ENCODE measurements at places on chromosomes 3 and 15. TPM values are rescaled to one million over a fixed set of nuclear protein-coding genes. Genes with fewer than 3 reads are reported as not detected.

COLQ gene
- 3.2 TPM for total RNA-seq

ZSCAN29 gene
- total RNA-seq = 19.1 TPM

ARHGEF3 gene
- total RNA-seq = 13.9 TPM

SSUH2 gene
- 0.14 TPM for total RNA-seq

SCN5A gene
- total RNA-seq = 5.4 TPM

TICRR gene
- total RNA-seq = not detected

NMNAT3 gene
- total RNA-seq = 3.0 TPM

FHIT gene
- total RNA-seq = 2.0 TPM

CA12 gene
- 26.8 TPM for total RNA-seq

WDR93 gene
- not detected for total RNA-seq

COPS2 gene
- total RNA-seq = 31.3 TPM

SCG5 gene
- 2.4 TPM for total RNA-seq

SLC9C1 gene
- total RNA-seq = not detected

LIPH gene
- 4.5 TPM for total RNA-seq

MASP1 gene
- 1.9 TPM for total RNA-seq

HACD2 gene
- total RNA-seq = 22.6 TPM

LCTL gene
- total RNA-seq = not detected

SNTN gene
- not detected for total RNA-seq

ST3GAL6 gene
- total RNA-seq = 12.0 TPM

SKOR1 gene
- total RNA-seq = 0.78 TPM

CHRM5 gene
- total RNA-seq = not detected

HGD gene
- not detected for total RNA-seq

STOML1 gene
- total RNA-seq = 37.9 TPM

SLC33A1 gene
- 27.3 TPM for total RNA-seq

CXCR6 gene
- 4.9 TPM for total RNA-seq

SHF gene
- 15.1 TPM for total RNA-seq

KCNAB1 gene
- total RNA-seq = 12.2 TPM

GP5 gene
- total RNA-seq = 0.14 TPM

HCN4 gene
- not detected for total RNA-seq

MUSTN1 gene
- 33.8 TPM for total RNA-seq

SPSB4 gene
- total RNA-seq = 1.1 TPM

ITIH4 gene
- total RNA-seq = 50.6 TPM

MYO5C gene
- total RNA-seq = 3.0 TPM

ADAM10 gene
- total RNA-seq = 63.1 TPM

SCG3 gene
- total RNA-seq = not detected

EDC3 gene
- total RNA-seq = 11.5 TPM

CLCN2 gene
- 8.0 TPM for total RNA-seq

SQOR gene
- 57.0 TPM for total RNA-seq

CFAP91 gene
- 11.4 TPM for total RNA-seq

CAV3 gene
- not detected for total RNA-seq

ZPLD1 gene
- total RNA-seq = not detected

PLSCR2 gene
- total RNA-seq = not detected

INKA1 gene
- total RNA-seq = 9.2 TPM

CHRNA3 gene
- not detected for total RNA-seq

GADL1 gene
- total RNA-seq = 1.1 TPM

LPP gene
- 1,607 TPM for total RNA-seq

FANCD2OS gene
- not detected for total RNA-seq

PHC3 gene
- 78.0 TPM for total RNA-seq

CHRNB4 gene
- not detected for total RNA-seq

ZNF445 gene
- 15.7 TPM for total RNA-seq

TNFSF10 gene
- 16.0 TPM for total RNA-seq

LDHAL6B gene
- total RNA-seq = not detected

PLAAT1 gene
- total RNA-seq = not detected

PP2D1 gene
- not detected for total RNA-seq

EPHA3 gene
- total RNA-seq = 3.5 TPM

C3orf20 gene
- not detected for total RNA-seq

HHATL gene
- total RNA-seq = not detected

ONECUT1 gene
- total RNA-seq = not detected

CCR8 gene
- not detected for total RNA-seq

MESP2 gene
- total RNA-seq = not detected
